ENCODE measurements at places on chromosomes 12 and 14.

DNA sequence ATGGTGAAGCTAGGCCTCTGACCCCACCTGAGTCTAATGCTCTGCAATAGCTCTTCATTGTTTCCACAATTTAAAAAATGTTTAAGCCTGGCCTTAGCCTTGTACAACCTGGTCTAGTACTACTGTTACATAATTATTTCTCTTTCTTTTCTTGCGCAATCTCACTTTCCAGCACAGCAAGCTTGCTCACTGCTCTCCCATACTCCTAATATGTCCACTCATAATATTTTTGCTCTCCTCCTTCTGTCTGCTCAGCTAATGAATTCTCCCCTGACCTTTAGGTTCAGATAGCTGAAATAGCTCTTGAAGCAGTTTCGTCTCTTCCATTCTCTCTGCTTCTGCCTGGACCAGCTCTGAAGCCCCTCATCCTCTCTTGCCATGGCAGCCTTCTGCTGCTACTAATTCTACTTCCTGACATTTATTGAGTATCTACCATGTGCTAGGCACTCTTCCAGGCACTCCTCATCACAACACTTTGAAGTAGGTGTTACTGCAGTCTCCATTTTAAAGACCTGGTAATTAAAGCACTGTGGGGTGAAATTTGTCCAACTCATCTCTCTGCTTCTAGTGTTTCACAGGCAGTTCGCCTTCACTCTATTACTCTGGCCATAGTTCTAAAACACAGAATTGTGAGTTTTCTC lies 2.8 kb upstream of the SLC48A1 start:
- no peak for DNase-seq

DNA sequence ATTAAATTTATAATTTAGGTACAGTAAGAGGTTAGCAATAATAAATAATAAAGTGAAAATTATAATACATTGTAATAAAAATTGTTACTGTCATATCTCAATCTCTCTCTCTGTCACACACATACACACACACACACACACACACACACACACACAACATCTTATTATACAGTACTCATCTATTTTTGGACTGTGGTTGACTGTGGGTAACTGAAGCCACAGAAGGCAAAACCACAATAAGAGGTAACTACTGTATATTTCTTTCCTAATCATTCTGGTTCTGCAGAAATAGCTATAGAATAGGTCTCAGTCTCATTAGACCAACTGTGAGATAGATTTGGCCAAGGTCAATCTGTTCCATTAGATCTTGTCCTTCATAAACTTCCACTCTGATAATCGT lies 33.1 kb upstream of the PTPRO start:
- DNase-seq, result no peak

GRCh38 chr12:117466677-117467362 lies 105.4 kb upstream of the NOS1 start:
- no peak for DNase-seq

GRCh38 chr12:1688086-1688710 lies 2.7 kb upstream of the ADIPOR2 start:
- no peak for DNase-seq

- no peak for DNase-seq
Measured at GRCh38 chr14:90045616-90046015, 16.2 kb upstream of the KCNK13 start.

- no peak for DNase-seq
Measured at GRCh38 chr12:102498471-102498870, 18.1 kb upstream of the IGF1 start.

GRCh38 chr12:127130506-127131124 lies 1136.4 kb upstream of the TMEM132C start:
- no peak for DNase-seq

GRCh38 chr14:54567224-54567638 lies 303 bp downstream of the SAMD4A start:
- DNase-seq, result peak; percentile 76

- peak; percentile 51 for DNase-seq
Measured at GRCh38 chr12:47744005-47744651, 14.6 kb downstream of the RAPGEF3 start.

DNA sequence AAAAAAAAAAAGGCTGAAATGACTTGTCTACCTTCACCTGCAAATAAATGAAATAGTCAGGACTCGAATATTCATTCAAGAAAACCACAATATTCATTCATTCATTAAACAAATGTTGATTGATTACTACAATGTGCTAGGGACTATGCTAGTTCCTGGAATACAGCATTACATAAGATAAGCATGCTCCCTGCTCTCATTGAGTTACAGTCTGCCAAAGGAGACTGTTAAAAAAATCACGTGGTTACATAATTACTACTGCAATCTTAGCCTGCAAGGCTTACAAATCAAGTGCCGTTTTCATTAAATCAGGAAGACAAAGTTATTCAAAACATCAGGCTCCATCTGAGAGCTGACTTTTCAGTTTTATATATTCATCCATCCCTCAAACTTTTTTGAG lies 70.4 kb upstream of the RIC8B start:
- DNase-seq, result no peak

GRCh38 chr12:58504143-58504938 lies 416.0 kb downstream of the LRIG3 start:
- no peak for DNase-seq

Data from SK-N-SH (cell line).